ENCODE measurements at places on chromosomes 4 and X.

DNA sequence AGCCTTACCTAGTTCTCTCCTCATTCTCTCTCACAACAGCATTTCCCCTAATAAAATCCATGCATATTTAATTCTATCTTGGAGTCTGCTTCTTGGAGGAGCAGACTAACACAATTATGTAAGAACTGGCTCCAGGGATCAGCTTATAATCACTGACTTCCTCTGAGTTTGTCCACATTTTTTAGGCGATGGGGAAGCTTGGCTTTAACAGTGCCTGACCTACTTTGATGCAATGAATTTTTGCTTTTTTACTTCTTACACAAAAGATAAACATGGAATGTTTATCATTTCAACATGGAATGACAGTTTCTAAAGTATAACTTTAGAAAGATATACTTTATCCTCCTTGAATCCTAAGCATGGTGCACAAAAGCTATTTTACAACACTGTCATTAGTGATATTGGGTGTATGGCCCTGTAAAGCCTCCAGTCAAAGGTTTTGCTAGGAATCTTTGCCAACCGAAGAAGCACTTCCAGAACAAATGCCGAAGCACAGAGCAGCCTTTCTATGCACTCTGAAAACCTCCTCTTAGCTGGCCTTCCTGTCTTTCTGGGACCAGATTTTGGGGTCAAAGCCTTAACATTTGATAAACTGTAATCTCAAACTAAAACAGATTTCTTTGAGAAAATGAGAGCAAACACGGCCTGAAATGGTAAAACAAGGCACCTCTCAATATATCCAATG lies 736 bp downstream of the BDH2 start:
- no peak for DNase-seq

GRCh38 chr4:24516926-24517325 lies 67.4 kb downstream of the DHX15 start:
- DNase-seq: no peak

DNA sequence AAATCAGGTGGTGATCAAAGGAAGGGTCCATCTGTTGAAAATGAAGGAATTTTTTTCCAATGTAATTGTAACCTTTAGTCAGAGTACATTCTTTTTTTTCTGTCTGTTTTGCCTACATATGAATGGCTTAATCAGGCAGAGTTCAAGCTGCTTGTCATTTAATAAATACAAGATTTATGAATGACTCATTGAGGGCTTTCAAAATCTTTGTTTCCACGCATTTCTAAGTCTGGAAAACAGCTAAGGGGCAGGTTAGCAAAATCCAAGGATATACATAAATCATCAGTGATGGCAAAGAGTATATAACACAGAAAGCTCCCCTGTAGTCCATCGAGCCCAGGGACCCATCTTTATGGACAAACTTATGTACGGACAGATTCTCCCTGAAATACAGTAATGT lies 1.8 kb downstream of the CA5B start:
- no peak for DNase-seq

DNA sequence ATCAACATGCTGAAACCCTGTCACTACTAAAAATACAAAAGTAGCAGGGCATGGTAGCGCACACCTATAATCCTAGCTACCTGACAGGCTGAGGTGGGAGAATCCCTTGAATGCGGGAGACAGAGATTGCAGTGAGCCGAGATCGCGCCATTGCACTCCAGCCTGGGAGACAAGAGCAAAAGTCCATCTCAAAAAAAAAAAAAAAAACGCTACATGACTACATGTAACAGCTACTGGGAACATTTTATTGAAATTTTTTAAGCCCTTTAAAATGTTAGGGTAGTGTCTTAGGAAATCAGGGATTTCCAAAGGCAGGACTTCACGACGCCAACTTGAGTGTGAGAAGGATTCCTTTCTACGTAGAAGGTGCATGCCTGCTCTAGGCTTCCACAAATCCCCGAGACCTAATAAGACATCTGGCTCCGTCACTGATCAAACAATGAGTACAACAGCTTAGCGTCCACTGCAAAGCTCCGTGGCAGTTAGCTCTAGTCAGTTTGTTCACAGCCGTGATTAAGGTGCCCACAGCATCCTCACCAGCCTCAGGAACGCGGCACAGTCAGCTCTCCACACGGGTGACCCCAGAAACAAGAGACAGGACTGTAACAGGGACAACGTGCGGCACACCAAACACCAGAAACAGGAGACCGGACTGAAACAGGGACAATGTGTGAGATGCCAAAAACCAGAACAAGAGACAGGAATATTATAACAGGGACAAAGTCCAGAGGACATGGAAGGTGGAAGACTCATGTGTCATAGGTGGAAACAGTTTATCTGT lies 33.7 kb downstream of the DHRSX start:
- no peak for DNase-seq

DNA sequence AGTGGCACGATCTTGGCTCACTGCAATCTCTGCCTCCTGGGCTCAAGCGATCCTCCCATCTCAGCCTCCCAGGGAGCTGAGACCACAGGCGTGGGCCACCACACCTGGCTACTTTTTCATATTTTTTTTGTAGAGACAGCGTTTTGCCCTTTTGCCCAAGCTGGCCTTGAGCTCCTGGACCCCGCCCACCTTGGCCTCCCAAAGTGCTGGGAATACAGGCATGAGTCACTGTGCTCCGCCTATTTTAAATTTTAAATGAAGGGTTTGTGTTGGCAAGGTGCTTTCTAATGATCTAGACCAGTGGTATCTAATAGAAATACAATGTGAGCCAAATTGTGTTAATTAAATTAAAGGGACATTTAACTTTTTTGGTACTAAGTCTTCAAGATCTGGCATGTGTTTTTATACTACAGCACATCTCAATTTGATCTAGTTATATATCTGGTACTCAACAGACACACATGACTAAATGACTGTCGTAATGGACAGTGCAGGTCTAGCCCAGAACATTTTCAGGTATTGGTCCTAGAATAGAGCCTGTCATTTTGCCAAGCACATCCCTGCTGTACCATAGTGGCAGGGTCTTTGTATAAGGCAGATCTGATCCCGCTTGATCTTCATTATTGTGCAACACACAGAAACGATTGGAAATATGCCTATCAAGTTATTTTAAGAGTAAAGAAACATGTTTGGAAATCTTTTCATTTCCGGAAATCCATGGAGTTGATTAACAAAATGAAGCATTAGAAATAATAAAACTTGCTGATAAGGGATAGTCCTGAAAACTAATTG lies 7.3 kb downstream of the PGK1 start:
- DNase-seq: no peak

- DNase-seq: no peak
Measured at GRCh38 chr4:3372264-3372932, 69.4 kb upstream of the HGFAC start.

GRCh38 chrX:12844319-12844718 lies 22.6 kb upstream of the TLR7 start:
- no peak for DNase-seq

GRCh38 chrX:80792205-80792604 lies 17.5 kb downstream of the BRWD3 start:
- no peak for DNase-seq

- DNase-seq: no peak
Measured at GRCh38 chrX:4935401-4935800, 1222.0 kb upstream of the PRKX start.

- no peak for DNase-seq
Measured at GRCh38 chr4:94931626-94932025, 173.9 kb downstream of the BMPR1B start.

DNA sequence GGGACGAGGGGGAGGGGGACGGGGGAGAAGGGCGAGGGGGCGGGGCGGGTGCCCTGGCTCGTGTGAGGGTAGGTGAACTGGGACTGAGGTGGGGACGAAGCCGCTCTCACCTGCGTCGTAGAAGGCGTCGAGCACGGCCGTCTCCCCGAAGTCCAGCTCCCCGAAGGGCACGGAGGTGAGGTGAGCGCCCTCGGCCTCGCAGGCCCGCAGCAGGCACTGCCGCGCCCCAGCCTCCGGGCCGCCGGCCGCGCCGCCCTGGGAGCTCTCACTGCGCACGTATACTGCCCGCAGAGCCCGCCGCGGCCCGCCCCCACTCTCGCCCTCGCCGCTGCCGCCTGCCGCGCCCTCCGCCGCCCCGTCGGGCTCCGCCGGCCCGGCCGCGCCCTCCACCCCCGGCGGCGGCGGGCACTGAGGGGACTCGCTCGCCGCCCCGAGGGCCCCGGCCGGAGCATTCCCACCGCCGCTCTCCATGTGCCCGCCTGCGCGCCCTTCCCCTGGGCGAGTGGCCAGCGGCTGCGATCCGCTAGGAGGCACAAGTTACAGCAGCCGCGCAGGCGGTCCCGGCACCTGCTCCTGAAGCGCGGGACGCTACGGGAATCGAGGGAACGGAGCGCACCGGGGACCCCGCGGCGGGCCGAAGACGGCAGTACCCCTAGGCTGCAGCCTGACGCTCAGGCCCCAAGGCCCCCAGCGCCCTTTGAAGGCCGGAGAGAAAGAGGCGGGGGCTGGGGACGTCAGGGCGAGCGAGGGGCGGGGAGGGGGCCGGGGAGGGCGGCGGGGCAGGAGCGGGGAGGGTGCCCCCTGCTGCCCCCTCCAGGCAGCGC lies at the start of gene MAP3K15:
Gene MAP3K15, minus strand, starts transcription at position 718 of the 824 bp plus-strand sequence. Its CDS starts 247 bp downstream, at position 471.
- DNase-seq: peak; percentile 24

DNA sequence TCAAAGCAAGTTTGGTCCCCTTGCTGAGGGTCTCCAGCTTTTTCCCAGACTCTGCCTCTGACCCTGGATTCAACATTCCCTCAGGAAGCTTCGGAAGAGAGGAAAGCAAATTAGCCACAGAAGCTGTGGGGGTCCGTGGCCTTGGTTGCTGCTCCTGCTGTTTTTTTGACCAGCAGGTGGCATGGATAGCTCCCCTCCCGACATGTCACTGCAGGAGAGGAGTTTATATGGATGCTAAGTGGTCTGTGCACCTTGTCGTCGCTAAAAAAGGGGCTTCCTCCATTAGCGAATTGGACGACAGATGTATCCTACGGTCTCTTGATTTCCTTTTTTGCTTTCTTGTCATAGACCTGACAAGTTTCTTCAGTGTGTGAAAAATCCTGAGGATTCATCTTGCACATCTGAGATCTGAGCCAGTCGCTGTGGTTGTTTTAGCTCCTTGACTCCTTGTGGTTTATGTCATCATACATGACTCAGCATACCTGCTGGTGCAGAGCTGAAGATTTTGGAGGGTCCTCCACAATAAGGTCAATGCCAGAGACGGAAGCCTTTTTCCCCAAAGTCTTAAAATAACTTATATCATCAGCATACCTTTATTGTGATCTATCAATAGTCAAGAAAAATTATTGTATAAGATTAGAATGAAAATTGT lies 70.2 kb downstream of the CD38 start:
- DNase-seq: no peak

DNA sequence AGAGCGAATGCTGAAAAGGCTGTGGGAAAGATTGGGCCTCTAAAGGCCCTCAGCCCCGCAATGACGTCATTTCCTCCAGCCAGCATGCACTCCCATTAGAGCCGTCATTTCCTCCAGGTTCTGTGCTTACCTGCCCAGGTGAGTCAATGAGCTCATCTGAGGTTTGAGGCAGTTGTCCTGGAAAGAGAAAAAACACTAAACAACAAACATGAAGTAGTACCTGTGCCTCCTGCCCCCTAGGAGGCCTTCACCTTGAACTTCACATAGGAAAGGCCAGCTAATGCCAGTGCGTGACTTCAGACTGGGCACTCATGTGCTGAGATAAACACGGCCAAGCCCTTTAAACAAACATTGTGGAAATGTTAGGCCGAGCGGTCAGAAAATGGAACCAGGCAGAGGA lies 55.9 kb downstream of the FHDC1 start:
- no peak for DNase-seq

DNA sequence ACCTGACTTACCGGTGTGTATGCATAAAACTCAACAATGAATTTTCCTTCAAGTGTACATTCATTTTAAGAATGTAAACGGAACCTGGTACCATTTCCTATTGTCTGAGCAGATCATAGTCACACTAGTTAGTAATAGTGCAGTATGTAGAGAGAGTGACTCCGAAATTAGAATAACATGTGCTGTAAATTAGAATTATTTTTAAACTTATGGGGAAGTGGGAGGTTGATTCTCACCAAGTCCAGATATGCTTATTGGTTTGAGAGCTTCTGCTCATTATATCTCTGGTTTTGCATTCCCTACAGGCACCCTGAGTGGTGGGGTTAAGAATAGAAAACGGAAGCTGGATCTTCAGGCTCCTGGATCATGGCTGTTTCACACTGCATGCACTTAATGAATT lies 39.6 kb downstream of the KLF3 start:
- DNase-seq: no peak

- DNase-seq: no peak
Measured at GRCh38 chrX:6917666-6918065, 229.8 kb upstream of the STS start.

DNA sequence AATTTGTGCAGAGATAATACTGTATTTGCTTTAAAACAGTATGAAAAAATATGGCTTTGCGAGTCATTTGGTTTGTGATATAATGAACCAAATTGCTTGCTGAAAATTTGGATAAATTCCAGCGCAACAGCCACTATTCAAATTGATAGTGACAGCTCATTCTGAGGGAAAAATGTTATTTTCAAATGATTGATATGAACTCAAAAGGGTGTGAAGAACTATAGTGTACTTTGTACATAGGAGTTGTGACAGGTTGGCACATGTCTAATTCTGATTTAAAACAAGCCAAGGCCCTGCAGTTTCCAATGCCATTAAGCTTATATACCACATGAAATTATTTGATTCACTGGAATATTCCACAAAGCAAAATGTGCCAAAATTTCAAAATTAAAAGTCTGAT lies 1628.9 kb upstream of the AGA start:
- DNase-seq: no peak

- DNase-seq: no peak
Measured at GRCh38 chrX:26783512-26784225, 567.7 kb downstream of the MAGEB5 start.

- no peak for DNase-seq
Measured at GRCh38 chr4:55143858-55144257, 18.5 kb upstream of the KDR start.
